ENCODE measurements at places on chromosomes 5 and 9. TPM values are rescaled to one million over a fixed set of nuclear protein-coding genes. Genes with fewer than 3 reads are reported as not detected.

The LRRC70 gene
- total RNA-seq, result 7.5 TPM

The PCDHB7 gene
- total RNA-seq, result 5.9 TPM

The CER1 gene
- total RNA-seq, result not detected

The PLAC8L1 gene
- not detected for total RNA-seq

The GNE gene
- 42.6 TPM for total RNA-seq

The MSX2 gene
- total RNA-seq, result 0.60 TPM

The IL4 gene
- not detected for total RNA-seq

The MRPL36 gene
- 34.2 TPM for total RNA-seq

The PCDHB13 gene
- total RNA-seq, result 9.8 TPM

The C5 gene
- 21.1 TPM for total RNA-seq

The GPR151 gene
- not detected for total RNA-seq
